CD4-positive, alpha-beta T cell (primary cell): ENCODE measurements at places on chromosomes 3 and 15.

- DNase-seq = no peak
Measured at GRCh38 chr3:46130631-46131310, 77.3 kb downstream of the CCR1 start.

DNA sequence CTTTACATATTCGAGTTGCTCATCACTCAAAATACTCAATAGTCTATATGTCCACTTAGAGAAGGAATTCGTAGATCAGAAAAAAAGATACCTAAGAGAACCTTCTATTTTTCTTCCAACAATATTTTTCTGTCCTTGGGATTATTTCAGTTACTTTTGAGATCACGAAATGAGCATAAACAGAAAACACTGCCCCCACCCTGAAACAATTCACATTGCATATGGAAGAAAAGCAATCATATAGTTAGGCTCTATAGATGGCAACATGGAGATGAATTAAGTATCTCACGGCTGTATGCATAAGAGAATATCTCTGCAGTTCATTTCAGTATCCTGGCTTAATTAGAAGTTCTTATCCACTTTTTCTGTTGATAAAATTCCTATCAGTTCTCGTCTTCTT lies 391.1 kb downstream of the FGF12 start:
- no peak for DNase-seq

DNA sequence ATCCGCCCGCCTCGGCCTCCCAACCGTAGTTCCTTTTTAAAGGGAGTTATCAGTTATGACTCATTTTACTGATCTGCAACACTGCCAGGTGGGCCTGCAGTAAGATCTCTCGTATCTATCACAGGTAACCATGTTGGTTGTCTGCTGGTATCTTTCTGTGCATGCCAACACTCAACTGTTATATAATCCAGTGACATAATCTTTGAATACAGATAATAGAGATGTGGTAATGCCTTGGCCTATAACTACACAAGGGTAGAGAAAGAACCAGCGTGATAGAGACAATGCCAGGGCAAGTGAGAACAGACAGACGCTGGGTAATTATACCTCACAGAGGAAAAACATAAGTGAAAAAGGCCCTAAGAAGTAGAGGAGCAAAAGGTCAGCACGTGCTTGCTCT lies 11.0 kb upstream of the ARPP19 start:
- DNase-seq = no peak

- no peak for DNase-seq
Measured at GRCh38 chr3:5162102-5162501, 25.4 kb upstream of the EDEM1 start.

DNA sequence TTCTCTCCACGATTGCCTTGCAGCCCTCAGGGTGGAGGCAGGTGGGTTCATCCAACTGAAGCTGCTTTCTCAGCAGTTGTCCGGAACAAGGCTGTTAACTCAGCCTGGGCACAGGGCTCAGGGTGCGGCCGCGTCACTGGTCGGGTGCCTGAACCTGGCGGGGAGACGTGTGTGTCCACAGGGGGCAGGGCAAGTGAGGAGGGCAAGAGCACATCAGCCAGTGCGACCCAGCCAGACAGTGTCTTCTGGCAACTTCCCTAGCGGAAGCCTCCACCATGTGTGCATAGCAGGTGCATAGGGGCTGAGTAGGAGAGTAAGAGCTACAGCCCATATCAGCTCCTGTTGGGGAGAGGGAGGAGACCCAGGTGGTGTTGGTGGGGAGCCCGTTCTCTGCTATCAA lies 150.4 kb upstream of the THRB start:
- no peak for DNase-seq

- DNase-seq = no peak
Measured at GRCh38 chr3:115228266-115228665, 81.2 kb upstream of the ZBTB20 start.

GRCh38 chr3:61146010-61146890 lies 105.0 kb downstream of the FHIT start:
- DNase-seq = no peak

DNA sequence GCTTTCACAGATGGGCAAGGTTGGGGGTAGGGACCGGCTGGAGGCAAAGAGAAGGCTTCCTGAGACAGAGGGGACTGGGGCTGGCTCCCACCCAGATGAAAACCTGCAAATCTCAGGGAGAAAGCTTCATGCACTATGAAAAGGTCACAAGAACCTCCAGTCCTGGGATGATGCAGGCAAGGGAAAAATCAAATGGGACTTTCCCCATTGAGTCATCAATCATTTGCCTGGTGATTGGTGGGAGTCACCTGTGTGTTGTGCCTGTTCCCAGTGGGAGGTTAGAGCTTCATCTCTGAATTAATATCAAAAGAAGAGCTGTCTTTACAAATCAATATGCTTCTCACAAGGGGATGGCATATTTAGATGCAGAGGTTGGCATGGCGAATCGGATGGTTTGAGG lies 49.9 kb downstream of the CACNA1D start:
- DNase-seq = no peak

DNA sequence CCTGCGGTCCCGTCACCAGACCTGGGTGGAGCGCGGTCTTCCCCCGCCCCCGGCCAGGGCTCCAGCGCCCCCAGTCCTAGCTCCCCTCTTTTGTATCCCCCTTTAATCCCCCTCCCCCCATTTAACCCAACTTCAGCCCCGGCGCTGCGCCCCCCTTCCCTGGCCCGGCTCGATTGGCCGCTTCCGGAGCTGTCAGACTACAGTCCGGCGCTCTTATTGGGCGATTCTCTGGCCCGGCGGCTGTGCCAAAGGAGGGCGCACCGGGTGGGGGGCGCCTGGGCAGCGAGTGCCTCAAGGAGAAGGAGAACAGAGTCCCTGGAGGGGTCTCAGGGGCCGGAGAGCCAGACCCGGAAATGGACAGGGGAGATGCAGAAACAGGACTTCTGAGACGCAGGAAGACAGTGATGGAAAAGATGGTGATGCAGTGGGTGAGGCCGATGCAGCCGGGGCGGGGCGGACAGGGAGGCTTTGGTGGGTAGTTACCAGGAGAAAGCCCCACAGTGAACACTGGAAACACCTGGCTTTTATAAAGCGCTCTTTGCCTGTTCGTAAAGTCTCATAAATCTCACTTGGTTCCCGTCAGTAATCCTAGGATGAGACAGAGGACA lies 1.2 kb upstream of the ADCY5 start:
- no peak for DNase-seq

- DNase-seq = no peak
Measured at GRCh38 chr15:76866716-76867321, 38.3 kb downstream of the SCAPER start.
